ENCODE measurements at places on chromosomes 7 and 10.

DNA sequence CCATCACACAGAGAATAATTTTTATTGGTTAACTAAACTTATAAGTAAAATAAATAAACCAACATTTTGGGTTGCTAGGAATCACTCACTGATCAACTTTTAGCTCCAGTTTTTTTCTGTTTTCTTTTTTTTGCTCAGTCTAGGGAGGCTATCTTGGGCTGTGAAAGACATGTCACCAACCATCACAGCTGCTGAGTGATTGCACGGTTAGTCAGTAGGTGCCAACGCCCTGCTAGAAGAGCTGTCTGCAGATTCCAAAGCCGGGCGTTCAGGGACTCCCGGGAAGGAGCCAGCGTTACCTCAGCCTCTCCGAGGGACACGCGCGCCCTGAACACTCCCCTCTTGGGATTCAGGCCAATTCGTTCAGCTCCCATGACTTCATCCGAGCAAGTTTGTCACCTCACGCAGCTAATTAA lies 604 bp upstream of the STAM start:
- no peak for DNase-seq

DNA sequence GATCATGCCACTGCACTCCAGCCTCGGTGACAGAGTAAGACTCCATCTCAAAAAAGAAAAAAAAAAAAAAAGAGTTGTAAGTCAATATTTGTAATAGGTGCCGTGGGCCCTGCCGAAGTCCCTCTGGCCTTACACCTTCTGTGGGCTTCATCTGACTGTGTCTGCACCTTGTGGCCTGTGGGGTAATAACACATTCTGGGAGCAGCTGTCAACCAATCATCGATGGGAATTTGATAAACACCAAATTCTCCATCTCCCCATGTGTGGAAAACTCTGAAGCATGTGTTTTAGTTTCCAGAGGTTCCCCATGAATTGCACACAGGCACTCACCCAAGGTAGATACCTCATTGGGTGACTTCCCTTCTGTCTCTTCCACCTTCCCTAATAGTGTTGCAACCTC lies 10.8 kb downstream of the ZNF394 start:
- no peak for DNase-seq

GRCh38 chr7:129643550-129644170 lies 32.1 kb downstream of the NRF1 start:
- no peak for DNase-seq

GRCh38 chr10:104505521-104506042 lies 135.5 kb upstream of the SORCS3 start:
- DNase-seq, result no peak

- DNase-seq, result no peak
These were observed 173.6 kb downstream of the ARL4A start for GRCh38 chr7:12861070-12861469.

DNA sequence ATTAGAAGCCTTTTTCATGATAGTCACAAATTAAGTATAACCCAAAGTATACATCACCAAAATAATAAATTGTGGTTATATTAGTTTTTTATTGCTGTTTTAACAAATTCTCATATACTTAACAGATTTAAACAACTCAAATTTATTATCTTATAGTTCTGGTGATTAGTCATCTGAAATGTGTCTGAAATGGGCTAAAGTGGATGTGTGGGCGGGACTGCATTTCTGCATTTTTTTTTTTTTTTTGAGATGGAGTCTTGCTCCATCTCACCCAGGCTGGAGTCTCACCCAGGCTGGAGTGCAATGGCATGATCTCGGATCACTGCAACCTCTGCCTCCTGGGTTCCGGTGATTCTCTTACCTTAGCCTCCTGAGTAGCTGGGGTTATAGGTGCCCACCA lies 891.5 kb upstream of the CELF2 start:
- no peak for DNase-seq

- no peak for DNase-seq
These were observed 87.1 kb downstream of the FZD1 start for GRCh38 chr7:91351374-91351773.

DNA sequence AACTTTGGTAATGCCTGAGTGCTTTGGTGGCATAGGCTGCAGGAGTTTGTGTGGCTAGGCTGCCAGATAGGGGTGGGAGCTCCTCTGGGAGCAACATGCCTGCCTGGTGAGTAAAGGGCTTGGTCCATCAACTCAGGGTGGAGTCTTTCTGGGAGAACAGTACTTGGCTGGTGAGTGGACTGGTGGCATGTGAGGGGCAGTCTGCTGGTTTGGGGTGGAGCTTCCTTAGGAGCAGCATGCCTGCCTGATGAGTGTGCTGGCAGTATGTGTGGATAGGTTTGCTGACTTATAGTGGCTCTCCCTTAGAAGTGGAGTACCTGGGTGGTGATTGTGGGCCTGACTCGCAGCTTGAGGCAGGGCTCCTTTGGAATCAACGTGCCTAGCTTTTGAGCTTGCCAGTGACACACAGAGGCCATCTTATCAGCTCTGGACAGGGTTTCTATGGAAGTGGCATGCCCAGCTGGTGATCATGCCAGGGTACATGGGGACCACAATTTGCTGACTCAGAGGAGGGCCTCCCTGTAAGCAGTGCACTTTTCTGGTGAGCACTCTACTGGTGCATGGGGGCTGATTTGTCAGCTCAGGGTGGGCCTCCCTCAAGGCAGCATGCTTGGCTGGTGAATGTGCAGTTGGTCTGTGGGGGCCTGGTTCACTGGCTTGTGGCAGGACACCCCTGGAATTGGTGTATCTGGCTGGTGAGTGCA lies 35.0 kb upstream of the SRI start:
- DNase-seq, result no peak

DNA sequence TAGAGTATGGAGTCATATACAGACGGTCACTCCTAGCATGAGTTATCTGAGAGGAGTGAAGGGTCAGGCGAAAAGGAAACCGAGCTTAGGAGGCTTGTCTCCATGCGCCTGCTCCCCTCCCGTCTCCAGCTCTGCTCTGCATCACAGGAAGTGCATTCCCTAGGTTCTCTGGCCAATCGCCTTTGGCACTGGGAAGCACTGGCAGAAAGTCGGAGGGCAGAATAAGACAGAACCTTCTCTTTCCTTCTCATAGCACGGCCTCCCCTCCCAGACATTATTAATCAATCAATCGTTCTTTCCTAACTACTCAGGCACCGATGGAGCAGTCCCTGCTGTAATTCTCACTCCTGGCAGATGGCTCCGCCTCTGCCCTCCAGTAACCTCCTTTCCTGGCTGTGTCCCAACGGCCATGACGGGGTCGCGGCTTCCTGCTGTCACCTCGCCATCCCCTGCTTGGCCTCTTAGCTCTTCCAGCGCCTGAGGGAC lies 177.1 kb downstream of the FRMD4A start:
- DNase-seq, result no peak

GRCh38 chr7:50287129-50287528 lies 17.4 kb upstream of the IKZF1 start:
- DNase-seq, result no peak

GRCh38 chr7:112362731-112363131 lies 87.5 kb upstream of the IFRD1 start:
- peak; percentile 86 for DNase-seq
